NCI-H1048 (cell line): ENCODE measurements at places on chromosomes 2 and 18.

DNA sequence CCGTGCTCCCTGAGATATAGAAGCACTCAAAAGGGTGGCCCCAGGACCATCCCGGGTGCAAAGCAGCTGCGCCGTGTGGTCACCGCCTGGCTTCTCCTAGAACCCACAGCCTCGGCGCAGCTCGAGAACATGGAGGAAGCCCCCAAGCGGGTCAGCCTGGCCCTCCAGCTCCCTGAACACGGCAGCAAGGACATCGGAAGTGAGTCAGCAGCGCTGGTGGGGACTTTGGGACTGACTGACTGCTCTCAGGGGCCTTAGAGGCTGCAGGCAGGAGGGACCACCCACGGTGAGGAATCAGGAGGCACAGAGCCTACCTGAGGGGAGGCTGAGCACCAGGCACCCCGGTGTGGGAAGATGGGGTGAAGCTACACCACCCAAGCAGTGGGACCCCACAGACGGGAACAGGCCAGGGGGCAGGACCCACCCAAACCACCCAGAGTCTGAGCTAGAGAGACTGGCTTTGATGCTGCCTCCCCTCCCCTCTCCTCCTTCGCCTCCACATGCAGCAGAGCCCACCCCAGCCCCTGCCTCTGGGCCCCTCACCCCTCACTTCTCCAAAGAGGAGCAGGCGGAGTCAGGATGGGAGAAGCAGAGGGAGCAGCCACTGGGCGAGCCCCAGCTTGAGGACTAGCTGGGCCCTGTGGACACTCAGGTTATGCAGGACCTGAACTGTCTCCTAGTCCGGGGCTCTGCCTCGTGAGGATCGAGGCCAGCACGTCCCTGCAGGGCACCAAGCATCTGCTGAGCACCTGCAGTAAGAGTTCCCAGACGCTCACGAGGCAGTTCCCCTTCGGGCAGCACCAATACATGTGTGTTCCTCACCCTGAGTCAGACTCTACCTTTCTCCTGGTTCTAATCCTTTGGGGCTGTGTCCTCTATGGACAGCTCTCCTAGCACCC, 28.7 kb downstream of the MTERF4 start:
- no peak for DNase-seq

DNA sequence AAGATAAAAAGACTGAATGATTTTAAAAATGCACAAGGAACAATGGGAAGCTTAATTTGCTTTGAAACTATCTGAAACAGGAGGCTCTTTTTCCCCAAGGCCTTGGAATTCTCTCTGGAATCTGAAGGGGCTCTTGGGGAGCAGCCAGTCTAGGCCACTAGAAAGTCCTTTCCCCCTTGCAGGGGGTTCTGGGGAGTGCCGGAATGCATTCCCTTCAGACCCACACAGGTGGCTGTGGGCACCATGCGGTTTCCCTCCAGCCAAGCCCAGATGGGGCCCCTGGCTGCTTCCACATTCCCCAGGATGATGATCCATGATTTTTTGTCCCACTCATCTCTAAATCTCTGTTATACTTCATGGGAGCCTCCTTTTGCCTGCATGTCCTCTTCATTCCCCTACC, 10.7 kb downstream of the GPR45 start:
- DNase-seq, result no peak

DNA sequence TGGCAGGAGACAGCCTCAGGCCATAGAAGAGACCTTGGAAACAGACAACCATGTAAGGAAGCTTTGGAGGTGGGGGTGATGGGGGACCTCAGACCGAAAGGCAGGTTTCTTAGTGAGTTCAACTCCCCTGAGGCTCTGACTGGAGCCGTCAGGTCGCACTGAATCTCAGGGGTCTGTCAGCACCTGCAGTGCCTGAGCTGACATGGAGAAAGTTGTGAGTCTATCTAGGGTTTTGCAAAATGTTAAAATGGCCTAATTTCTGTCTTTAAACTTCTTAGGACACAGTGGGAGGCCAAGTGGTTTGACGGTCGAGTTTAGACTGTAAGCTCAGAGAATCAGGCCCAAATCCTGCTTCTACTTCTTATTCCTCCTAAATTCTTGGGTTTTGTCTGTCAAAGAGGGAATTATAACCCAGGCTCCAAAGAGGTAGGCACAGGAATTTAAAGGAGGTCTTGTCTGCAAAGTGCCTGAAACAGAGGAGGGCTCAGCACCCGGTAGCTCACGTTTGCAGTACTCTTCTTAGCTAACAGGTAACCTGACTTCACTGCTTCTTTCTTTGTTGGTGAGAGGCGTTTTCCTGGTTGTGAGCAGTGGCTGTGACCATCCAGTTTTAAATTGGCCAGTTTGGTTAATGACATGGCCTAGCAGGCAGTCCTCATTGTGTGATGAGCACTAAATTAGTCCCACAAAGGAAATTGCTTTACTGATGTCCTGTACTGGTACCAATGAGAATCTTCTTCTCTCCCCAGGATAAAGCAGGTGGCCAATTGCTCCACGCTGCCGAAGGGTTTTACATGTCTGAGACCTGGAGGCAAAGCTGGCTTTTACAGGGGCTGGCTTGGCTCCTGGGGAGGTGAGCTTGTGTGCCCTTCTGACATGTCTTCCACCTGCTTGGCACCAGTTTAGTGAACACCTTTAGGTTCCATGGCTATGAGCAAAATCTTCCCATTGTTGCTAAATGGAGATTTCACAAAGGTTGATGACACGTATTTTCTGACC, 95.7 kb downstream of the MYCN start:
- DNase-seq, result no peak

- DNase-seq, result no peak
Observed at GRCh38 chr2:26985807-26986206, 15.4 kb downstream of the MAPRE3 start.

GRCh38 chr2:67702284-67702683, 305.2 kb downstream of the ETAA1 start:
- no peak for DNase-seq

DNA sequence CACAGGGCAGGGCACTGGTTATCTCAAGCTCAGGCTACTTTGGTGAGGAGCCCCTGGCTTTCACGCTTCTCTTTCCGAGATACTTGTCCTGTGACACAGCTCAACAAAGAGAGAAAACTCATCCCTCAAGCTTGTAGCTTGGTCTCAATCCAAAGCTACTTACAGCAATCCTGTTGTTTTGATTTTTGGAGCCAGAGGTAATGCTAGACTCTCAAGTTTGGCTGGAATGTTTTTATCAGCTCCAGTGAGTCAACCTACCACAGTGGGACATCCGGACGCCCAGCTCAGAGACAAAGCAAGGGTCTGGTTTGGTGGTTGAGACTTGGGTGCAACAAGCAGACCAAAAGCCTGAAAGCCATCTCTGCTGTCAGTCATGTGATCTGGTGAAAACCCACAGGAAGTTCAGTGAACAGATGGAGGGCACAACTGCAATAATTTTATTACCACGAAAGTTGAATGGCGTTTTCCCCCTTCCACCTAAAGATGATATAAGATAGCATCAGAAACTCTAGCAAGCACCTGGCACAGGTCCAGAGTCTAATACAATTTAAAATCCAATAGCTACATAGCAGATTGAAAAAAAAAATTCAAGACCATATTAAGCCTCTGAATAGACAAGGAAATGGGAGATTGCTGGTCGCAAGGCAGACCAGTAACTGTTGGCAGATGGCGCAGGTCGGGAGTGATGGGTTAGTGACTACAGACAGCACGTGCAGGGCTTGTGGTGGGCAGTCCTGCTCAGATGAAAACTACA, 102.3 kb upstream of the SMAD7 start:
- no peak for DNase-seq

GRCh38 chr2:1769703-1770422, 25.5 kb upstream of the PXDN start:
- DNase-seq, result peak; percentile 49

DNA sequence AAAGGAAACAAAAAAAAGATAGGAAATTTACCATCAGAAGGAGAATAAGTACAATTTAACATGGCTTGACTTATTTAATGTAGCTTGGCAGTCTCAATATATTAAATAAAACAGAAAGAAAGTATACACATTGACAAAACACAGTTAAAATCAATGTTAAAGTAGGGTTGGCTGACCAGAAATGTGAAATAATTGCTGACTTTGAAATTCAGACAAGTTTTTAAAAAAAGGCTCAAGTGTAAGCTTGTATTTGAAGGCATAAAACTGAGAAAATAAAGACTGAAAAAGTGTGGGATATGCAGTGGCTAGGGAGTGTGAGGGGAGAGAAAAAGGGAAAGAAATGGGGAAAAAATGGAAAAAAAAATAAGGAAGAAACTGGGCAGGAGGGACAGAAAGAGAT, 665.8 kb downstream of the LRP1B start:
- no peak for DNase-seq

DNA sequence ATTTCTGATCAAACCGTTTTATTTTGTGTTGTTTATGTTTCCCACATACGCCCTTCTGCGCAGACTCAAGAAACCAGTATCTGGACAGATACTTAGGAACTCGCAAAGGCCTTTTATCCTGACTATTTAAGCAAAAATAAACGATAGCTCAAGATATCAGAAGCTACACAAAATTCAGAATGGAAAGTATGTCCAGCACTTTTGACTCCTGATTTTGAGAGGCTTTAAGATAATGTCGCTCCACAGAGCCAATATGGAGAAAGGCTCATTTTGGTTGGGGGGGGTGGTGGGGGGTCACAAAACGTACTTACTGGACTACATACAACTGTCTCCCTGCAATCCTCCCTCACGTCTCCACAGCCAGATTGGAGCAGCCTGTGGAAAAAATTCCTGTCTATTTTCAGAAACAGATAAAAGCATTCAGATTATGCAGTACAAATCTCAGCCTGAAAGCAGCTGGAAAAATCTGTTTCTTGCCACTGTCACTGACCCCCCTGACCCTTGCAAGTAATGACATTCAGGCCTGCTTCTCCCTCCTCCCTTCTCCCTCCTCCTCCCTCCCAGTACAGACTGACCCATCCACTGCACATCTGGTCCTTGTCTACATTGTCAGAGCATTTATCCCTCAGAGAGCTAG, 34.9 kb upstream of the LCLAT1 start:
- DNase-seq, result no peak

GRCh38 chr18:59959073-59959472, 59.3 kb downstream of the PMAIP1 start:
- no peak for DNase-seq

- DNase-seq, result no peak
Observed at GRCh38 chr2:99420751-99421299, 69.0 kb downstream of the REV1 start.

DNA sequence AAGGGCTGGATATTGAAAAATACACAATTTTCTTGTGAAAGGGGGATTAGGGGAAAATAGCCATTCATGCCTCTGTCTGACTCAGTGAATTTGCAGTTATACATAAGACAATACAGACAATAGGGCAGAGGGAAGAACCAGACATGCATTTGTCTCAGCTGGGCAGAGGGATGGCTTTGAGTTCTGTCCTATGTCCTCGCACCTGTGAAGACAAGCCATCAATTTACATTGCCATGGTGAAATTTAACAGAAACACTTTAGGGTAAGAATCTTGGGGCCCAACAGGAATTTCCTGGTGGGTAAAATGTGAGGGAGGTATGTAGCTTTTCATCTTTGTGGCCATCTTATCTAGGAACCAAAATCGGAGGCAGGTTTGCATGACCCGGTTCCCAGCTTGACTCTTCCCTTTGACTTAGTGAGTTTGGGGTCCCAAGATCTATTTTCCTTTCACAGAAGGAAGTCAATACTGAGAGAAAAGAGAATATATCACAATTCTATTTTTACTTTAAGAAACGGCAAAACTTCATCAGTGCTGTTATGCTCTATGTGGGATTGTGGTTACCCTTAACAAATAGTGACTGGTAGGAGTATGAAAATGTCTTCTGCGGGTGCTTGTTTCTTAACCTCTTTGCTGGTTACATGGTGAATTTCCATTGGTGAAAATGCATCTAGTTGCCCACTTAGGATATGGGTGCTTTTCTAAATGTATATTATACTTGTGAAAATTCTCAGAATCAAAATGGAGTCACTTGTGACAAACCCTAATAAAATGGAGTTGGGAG, 221.8 kb downstream of the SPP2 start:
- DNase-seq, result no peak

GRCh38 chr2:3169106-3169870, 208.3 kb downstream of the EIPR1 start:
- DNase-seq, result no peak

- DNase-seq, result no peak
Observed at GRCh38 chr2:114046866-114047435, 157.1 kb downstream of the ACTR3 start.

- DNase-seq, result no peak
Observed at GRCh38 chr18:63492851-63493250, 16.1 kb downstream of the SERPINB5 start.

DNA sequence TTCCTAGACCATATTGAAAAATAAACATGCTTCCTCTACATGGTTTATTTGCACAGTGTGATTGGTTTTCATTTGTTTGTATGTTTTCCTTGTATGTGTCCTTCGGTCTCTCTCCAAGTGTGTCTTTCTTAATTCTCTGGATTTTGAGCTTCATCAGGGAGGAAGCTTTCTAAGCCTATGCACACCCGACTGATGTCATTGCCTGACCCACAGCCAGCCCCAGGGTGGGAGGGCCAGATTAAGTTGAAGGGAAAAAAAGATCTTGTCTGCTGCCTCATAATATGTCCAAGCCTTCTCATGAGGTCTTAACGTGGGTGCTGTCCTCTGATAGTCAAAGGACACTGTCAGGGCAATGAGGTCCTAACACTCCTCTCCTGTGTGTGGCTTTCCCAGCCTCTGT, 115.2 kb downstream of the MARCHF4 start:
- DNase-seq, result no peak

- DNase-seq, result no peak
Observed at GRCh38 chr2:1081451-1082225, 131.0 kb downstream of the SNTG2 start.
